Activated naive CD8-positive, alpha-beta T cell treated with anti-CD3 and anti-CD28 coated beads for 36 hours (primary cell): ENCODE measurements at places on chromosomes 3 and 15.

DNA sequence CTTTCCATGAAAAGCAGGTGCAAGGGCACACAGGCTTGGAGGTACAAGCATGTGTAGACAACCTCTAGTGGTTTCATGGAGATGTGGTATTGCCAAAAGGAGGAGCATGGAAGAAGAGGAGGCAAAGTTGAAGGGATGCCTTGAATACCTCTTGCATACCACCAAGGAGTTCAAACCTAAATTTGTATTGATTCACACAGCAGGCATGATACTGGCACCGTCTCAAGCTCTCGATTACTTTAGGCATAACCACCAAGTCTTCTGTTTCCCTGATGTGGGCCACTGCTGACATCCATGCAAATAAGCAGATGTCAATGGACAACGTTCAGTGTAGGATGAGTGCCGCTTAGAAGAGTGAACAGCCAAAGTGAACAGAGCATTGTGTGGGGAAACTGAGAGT is 87.1 kb downstream of the SCN11A start:
- H3K4me1 ChIP-seq: no peaks in the 10 kb centered on the region
- no peaks in the 10 kb centered on the region for H3K36me3 ChIP-seq
- no peak overlapping the region for H3K27ac ChIP-seq

DNA sequence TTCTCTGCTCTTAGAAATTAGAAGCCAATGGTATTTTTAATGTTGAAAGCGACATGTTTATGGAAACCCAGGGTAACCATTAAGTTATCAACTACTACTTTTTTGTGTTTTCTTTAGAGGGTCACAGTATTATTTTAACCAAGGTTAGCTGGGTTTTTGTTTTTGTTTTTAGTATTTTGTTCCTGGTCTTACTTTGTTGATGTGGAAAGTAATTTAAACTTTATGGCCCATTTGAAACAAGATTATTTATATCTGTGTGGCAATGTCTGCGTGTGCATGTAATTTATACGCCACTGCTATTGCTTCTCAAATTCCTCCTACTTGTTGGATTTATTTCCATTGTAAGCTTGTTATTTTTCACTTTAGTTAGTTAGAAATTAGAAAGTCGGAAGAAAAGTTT is 722.1 kb upstream of the NR2F2 start:
- DNase-seq: no peak
- H3K4me1 ChIP-seq: no peaks in the 10 kb centered on the region
- peaks cover 3% of the 10 kb centered on the region for H3K27me3 ChIP-seq
- H3K4me3 ChIP-seq: no peak overlapping the region
- no peaks in the 10 kb centered on the region for H3K36me3 ChIP-seq
- no peak overlapping the region for H3K27ac ChIP-seq

- H3K4me3 ChIP-seq: no peak overlapping the region
- no peaks in the 10 kb centered on the region for H3K27me3 ChIP-seq
- no peaks in the 10 kb centered on the region for H3K36me3 ChIP-seq
- DNase-seq: no peak
- no peaks in the 10 kb centered on the region for H3K4me1 ChIP-seq
Measured at GRCh38 chr3:182305881-182306665, 487.2 kb upstream of the ATP11B start.

DNA sequence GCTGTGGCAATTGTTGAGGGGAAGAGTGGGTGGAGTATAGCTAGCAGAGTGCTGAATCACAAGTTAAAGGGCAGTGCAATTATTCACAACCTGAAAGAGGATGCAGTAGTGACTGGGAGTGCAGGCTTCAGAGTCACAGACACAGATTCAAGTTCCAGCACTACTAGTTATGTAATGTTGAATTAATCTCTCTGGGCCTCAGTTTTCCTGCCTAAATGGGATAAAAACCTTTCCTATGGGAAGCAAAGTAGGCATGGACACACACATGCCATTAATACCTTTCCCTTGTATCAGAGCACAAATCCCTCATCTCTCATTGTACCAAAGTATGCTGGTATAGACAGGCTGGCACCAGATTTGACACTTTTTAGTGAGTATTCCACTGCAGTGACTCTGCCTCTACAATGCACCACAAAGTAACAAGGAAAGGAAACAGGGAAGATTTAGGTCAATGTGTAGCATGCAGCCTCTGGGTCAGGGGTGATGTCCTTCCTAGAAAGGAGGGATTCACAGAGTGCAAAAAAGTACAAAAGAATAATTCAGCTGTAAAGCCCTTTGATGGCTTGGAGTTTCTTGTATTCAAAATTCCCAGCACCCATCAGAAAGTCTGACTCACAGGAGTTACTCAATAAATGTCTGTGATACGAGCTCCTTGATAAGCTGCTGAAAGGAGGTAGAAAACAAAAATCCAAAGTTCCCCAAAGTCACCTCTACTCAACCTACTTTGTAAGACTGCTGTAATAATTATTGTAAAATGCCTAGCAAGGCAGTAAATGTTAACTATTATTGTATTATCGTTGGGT is 507.5 kb upstream of the TGFBR2 start:
- H3K27ac ChIP-seq: no peak overlapping the region
- H3K36me3 ChIP-seq: peaks cover 7% of the 10 kb centered on the region
- H3K27me3 ChIP-seq: no peaks in the 10 kb centered on the region
- no peak overlapping the region for H3K4me3 ChIP-seq
- peaks cover 9% of the 10 kb centered on the region for H3K4me1 ChIP-seq

- DNase-seq: no peak
- H3K4me3 ChIP-seq: no peak overlapping the region
- H3K27ac ChIP-seq: no peak overlapping the region
- H3K27me3 ChIP-seq: no peaks in the 10 kb centered on the region
Measured at GRCh38 chr3:128081846-128082245, 29.6 kb downstream of the SEC61A1 start.

- peaks cover 11% of the 10 kb centered on the region for H3K4me1 ChIP-seq
- H3K36me3 ChIP-seq: no peaks in the 10 kb centered on the region
- H3K4me3 ChIP-seq: no peak overlapping the region
- H3K27ac ChIP-seq: no peak overlapping the region
- DNase-seq: no peak
Measured at GRCh38 chr15:75655931-75656330, 8.2 kb downstream of the SNX33 start.

DNA sequence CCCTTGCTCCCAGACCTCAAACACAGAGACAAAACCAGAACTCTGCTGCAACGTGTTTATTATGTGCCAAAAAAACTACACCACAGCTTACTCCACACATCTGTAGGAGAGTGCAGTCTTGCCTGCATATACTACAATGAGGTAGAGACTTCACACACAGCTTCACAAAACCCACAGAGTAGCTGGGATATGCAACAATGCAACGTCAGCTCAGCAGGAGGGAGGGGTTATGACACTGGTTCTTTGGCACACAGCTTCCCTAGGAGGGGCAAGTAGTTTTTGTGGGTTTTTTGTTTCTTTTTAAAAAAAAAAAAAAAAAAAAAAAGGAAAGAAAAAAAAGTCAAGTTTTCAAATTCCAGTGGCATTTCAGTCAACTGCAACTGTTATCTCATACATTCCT is 2.9 kb upstream of the RPS17 start:
- no peaks in the 10 kb centered on the region for H3K27me3 ChIP-seq
- no peak for DNase-seq
- peaks cover 28% of the 10 kb centered on the region for H3K36me3 ChIP-seq
- no peak overlapping the region for H3K27ac ChIP-seq

DNA sequence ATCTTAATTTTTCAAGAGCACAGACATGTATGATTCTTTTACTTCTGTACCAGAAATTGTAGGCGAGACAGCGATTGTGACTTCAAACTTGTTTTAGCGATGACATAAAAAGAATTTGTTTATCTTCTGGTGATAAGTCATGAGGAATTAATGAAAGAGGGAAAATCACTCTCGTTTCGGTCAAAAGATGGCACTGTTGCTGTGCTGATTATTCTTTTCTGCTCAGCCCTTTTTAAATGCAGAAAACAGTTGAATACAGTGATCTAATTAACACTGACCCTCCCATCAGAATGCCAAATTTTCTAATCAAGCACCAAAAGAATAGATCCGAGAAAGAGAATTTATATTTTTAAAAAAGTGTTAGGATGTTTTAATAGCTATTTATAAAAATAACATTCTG is 52.6 kb downstream of the NSUN3 start:
- H3K27ac ChIP-seq: no peak overlapping the region
- H3K4me3 ChIP-seq: no peak overlapping the region
- no peak for DNase-seq
- peaks cover 9% of the 10 kb centered on the region for H3K36me3 ChIP-seq
- peaks cover 8% of the 10 kb centered on the region for H3K4me1 ChIP-seq
- no peaks in the 10 kb centered on the region for H3K27me3 ChIP-seq

DNA sequence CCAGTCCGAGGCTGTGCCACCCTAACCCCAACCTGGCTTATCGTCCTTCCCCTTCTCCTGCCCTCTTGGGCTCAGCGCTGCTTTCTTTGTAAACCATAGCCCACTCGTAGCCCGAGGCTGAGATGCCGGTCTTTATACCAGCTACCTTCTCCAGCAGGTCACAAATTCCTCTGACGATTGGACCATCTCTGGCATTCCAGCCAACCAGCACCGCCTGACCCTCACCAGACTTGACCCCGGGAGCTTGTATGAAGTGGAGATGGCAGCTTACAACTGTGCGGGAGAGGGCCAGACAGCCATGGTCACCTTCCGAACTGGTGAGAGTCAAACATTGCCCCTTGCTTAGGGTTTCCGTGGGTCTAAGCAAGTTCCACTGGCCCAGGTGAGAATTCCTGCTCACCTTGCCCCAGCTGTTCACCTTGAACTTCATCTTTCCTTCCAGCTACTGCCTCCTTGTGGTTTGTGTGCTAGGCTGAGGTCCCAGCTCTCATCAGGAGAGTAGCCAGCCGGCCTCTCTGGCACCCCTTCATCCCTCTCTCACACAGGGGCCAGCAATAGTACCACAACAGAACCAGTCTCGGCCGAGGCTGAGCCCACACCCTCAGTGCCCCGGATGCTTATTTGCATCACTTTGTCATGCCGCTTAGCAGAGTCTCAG is 66.7 kb downstream of the BOC start:
- H3K27ac ChIP-seq: no peak overlapping the region
- no peak overlapping the region for H3K4me3 ChIP-seq
- no peaks in the 10 kb centered on the region for H3K27me3 ChIP-seq
- H3K4me1 ChIP-seq: peaks cover 4% of the 10 kb centered on the region
- H3K36me3 ChIP-seq: no peaks in the 10 kb centered on the region

- no peaks in the 10 kb centered on the region for H3K27me3 ChIP-seq
- H3K36me3 ChIP-seq: no peaks in the 10 kb centered on the region
- no peak overlapping the region for H3K27ac ChIP-seq
- no peak overlapping the region for H3K4me3 ChIP-seq
- H3K4me1 ChIP-seq: peaks cover 48% of the 10 kb centered on the region
Measured at GRCh38 chr15:70250208-70251201, 152.8 kb upstream of the TLE3 start.

DNA sequence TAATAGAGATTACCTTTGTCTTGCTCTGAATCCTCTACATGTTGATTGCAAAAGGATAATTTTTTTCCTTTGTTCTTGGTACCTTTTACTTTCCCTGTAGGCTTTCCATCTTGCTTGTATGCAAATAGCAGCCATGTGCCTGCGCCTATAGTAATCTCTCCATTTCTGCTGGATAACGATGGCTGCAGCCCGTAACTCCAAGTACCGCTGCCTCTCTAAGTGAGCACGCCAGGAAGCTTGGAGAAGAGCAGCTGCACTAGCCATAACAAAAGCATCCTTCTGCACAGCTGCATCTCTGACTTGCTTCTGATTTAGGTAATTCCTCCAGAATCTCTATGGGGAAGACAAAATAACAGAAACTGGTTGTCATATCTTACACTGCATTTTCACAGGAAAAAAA is 89.3 kb downstream of the NR2E3 start:
- no peak overlapping the region for H3K27ac ChIP-seq
- DNase-seq: no peak
- H3K4me3 ChIP-seq: no peak overlapping the region
- peaks cover 13% of the 10 kb centered on the region for H3K36me3 ChIP-seq

DNA sequence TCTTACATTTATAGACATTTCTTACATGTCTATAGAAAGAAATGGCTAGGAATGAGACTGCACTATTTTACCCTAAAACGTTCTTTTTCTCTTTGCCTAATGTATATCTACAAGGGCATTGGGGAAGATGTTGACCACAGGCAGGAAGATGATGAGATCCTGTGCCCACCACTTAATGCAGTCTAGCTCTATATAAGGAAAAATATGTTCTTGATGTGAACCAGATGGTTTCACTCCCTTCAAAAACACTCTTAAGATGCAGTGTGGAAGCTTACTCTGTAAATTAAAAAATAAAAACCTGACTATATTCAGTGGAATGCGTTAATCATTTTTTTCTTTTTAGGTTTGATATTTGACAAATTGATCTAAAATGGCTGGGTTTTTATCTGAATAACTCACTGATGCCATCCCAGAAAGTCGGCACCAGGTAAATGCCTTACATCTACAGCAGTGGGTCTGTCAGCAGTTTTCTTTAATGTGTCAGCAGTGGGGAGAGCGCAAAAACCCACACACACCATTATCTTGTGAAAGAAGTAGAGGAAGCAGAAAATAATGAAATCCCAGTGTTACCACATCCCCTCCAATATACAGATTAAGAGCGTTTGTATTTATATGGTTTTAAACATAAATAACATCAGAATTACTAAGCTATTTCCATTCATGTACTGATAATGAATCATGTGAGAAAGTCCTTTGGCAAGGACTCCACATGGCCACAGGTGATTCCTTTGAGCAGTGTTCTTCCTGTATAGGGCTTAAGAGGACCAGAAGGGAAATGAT is 10.1 kb downstream of the AGTR1 start:
- DNase-seq: no peak
- no peak overlapping the region for H3K27ac ChIP-seq
- H3K4me1 ChIP-seq: no peaks in the 10 kb centered on the region
- H3K4me3 ChIP-seq: no peak overlapping the region
- no peaks in the 10 kb centered on the region for H3K36me3 ChIP-seq

- DNase-seq: no peak
- H3K27me3 ChIP-seq: no peaks in the 10 kb centered on the region
- no peaks in the 10 kb centered on the region for H3K36me3 ChIP-seq
- H3K4me3 ChIP-seq: no peak overlapping the region
Measured at GRCh38 chr15:43249236-43249635, 17.5 kb downstream of the TGM5 start.

- H3K27me3 ChIP-seq: peaks cover 3% of the 10 kb centered on the region
Measured at GRCh38 chr3:129952556-129953355, 21.8 kb upstream of the TRH start.

- no peaks in the 10 kb centered on the region for H3K27me3 ChIP-seq
- H3K27ac ChIP-seq: no peak overlapping the region
- peaks cover 50% of the 10 kb centered on the region for H3K4me1 ChIP-seq
- no peak for DNase-seq
Measured at GRCh38 chr3:122510878-122511535, 3.7 kb downstream of the KPNA1 start.
